ENCODE measurements at places on chromosomes 1 and 21. TPM values are rescaled to one million over a fixed set of nuclear protein-coding genes. Genes with fewer than 3 reads are reported as not detected.

The CR2 gene
- 0.22 TPM for polyA plus RNA-seq

- DNase-seq: no peak
Observed at GRCh38 chr1:5728663-5729355, 263.4 kb downstream of the NPHP4 start.

- DNase-seq: no peak
Observed at GRCh38 chr1:38929054-38929453, 12.6 kb downstream of the RHBDL2 start.

DNA sequence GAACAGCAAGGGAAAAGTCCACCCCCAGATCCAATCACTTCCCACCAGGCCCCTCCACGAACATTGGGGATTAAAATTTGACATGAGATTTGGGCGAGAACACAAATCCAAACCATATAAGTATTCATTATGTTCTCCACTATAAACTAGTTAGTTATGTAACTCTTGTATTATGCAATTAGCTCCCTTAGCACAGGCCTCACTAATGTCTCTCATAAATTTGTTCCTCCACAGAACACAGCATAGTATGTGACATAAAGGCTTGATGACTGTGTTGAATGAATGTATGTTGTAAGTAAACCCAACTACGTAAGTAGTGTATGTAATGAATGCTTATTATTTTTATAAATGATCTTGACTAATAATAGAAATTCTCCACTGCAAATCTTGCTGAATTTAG lies 223.3 kb upstream of the ZRANB2 start:
- DNase-seq: no peak

DNA sequence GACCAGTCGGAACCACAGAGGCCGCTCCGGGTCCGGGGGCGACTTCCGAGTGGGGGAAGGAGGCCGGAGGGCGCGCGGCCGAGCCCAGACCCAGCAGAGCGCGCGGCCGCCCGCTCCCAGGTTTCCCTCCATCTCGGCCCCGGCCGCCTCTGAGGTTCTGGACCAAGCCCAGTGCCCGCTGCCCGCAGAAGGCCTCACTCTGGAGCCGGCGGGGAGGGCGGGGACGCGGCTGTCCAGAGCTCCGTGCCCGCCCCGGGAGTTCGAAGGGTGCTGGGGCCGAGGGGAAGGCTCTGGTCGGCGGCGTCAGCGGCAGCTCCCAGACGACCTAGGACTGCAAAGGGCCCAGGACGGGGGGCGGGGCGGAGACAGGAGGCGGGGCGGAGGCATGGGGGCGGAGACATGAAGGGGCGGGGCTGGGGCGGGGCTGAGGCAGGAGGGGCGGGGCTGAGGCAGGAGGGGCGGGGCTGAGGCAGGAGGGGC lies 48.0 kb upstream of the SLC19A1 start:
- peak; percentile 51 for DNase-seq

DNA sequence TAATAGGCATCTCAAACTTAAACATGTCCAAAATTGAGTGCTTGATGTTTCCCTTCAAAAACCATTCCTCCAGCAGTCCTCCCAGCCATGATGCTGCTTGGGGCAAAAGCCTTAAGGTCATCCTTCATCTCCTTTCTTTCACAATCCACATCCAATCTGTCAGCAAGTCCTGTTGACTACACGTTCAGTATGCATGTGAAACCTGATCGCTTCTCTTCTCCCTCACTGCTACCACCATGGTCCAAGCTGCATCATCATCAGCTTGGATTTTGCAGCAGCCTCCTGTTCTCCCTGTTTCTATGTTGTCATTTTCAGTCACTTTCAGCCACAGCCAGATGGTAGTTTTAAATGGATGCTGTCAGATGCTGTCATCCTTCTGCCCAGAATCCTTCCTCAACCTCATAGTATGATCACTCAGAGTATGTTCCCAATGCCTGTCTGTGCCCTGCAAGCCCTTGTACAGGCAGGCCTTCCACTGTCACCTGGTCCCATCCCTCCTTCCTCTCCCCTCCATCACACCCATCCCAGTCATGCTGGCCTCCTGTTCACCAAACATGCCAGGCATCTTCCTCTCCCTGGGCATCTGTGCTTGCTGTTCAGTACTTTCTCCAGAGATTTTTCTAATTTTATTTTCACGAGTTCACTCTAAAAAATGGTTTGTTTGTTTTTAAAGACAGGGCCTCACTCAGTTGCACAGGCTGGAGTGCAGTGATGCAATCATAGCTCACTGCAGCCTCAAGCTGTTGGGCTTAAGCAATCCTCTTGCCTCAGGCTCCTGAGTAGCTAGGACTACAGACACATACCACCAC lies 66.0 kb downstream of the SYDE2 start:
- DNase-seq: peak; percentile 55

- DNase-seq: no peak
Observed at GRCh38 chr1:182126272-182126800, 64.8 kb upstream of the ZNF648 start.

The LENEP gene
- polyA plus RNA-seq: not detected

Data from spinal cord (tissue), 10 donors.